ENCODE measurements at places on chromosomes 5 and 9.

DNA sequence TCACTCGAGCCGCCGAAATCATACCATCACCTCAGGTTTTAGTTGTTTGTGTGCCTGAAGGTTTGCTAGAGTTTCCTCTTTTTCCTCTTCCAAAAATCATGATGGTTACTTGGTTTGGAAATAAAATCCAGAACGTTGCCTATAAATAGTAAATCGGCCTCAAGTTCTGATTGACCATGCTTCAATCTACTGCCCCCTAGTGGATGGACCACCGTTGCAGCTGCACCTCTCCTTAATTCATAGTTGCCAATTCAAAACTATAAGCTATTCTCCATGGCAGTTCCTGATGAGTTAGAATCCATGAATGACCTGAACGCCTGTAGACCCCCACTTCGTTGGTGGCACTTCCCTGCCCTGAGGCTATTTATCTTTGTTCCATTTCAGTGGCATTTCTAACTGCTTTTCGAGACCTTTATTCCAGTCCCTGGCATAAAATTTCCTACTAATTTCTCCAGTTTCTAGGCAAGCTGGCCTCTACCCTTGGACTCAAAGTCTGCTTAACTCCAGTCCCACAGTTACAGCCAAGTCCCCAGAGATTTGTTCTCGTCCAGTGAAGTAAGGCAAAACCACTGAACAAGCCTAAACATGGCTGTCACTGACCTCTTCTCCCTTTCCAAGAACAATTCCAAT lies 422.6 kb downstream of the EFNA5 start:
- DNase-seq: peak; percentile 59

- peak; percentile 60 for DNase-seq
Measured at GRCh38 chr5:131163276-131164119, 1.6 kb downstream of the HINT1 start.

GRCh38 chr5:173328844-173329490 lies 753 bp upstream of the STC2 start:
- no peak for DNase-seq

- no peak for DNase-seq
Measured at GRCh38 chr5:126395198-126395597, 28.0 kb upstream of the GRAMD2B start.

DNA sequence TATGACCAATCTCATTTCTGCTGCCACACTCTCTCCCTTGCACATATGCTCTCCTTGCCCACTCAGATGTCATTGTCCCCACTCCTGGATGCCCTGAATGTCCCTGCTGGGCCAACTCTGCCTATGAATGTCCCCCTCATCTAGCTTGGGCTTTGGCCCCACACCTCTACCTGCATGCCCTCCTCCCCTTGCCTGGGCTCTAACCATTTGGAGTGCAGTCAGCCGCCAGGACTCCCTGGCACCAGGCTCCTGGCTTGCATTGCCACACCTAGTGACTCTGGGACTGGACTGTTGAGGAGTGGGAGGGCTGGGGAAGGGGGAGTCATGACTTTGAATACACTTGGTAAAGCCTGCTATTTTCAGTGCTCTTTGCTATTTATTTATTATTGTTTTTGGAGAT lies 41.6 kb upstream of the POMT1 start:
- DNase-seq: no peak

DNA sequence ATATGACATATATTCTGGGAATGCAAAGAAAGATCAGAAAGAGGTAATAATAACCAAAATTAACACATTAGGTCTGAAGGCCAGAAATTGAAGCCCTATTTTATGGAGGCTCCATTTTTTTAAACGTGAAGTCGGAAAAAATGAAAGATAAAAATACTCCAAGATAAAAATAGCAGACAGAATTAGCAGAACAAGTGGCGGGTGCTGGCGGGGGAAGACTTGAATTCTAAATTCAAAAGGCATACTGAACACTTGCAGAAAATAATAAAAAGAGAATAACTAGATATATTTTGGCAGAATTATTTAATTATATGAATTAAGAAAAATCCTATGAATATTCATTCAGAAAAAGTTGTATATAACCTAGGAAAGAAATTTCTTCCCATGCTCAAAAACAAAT lies 543.7 kb upstream of the ACO1 start:
- DNase-seq: no peak

GRCh38 chr5:6439588-6440550 lies 8.8 kb upstream of the UBE2QL1 start:
- DNase-seq: no peak

- DNase-seq: no peak
Measured at GRCh38 chr5:54719384-54720283, 202.1 kb downstream of the SNX18 start.

- no peak for DNase-seq
Measured at GRCh38 chr5:106545325-106545724, 1125.4 kb downstream of the EFNA5 start.

GRCh38 chr5:160486573-160486972 lies 64.9 kb downstream of the PTTG1 start:
- no peak for DNase-seq

DNA sequence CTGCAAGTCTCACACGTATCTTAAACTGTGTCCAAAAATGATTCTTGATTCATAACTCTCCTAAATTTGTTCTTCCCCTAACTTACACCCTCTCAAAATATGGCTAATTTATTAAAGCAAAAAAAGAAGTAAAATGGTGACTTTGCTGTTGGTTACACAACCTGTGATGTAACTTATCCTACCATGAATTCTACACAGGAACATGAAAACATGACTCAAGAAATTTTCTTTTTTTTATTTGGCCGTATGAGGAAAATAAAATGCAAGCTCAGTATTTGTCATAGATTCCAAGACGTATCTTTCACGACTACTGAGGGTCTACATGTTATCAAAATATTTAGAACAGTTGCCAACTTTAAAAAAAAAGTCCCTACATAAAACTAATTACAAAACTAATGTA lies 9.2 kb downstream of the LIFR start:
- DNase-seq: no peak

DNA sequence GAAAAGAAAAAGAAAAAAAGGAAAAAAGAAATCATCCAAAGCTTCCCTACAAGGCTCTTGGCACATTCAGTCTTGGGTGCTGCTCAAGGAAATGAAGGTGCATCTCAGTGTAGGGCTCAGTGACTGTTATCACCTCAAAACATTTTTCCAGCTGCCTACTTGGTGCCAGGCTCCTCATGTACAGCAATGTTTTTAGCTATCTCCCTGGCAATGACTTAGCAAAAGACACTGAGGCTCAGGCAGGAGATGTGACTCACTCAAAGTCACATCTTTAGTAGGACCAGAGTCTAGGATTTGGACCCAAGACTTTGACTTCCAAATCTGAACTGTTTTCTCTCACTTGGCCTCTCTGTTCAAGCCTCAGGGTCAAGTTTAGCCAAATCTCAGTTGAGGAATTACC lies 264.2 kb downstream of the CRB2 start:
- DNase-seq: no peak

DNA sequence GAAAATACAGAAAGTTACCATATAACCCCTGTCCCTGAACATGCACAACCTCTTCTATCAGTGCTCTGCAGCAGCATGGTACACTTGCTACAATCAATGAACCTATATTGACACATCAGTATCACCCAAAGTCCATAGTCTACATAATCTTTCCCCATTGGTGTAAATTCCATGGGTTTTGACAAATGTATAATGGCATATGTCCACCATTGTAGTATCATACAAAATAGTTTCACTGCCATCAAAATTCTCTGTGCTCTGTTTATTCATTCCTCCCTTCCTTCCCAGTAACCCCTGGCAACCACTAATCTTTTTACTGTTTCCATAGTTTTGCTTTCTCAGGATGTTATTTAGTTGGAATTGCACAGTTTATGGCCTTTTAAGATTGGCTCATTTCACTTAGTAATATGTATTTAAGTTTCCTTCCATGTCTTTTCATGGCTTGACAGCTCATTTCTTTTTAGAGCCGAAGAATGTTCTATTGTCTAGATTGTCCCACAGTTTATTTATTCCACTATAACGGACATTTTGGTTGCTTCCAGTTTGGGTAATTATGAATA lies 1707.0 kb downstream of the EFNA5 start:
- DNase-seq: no peak

DNA sequence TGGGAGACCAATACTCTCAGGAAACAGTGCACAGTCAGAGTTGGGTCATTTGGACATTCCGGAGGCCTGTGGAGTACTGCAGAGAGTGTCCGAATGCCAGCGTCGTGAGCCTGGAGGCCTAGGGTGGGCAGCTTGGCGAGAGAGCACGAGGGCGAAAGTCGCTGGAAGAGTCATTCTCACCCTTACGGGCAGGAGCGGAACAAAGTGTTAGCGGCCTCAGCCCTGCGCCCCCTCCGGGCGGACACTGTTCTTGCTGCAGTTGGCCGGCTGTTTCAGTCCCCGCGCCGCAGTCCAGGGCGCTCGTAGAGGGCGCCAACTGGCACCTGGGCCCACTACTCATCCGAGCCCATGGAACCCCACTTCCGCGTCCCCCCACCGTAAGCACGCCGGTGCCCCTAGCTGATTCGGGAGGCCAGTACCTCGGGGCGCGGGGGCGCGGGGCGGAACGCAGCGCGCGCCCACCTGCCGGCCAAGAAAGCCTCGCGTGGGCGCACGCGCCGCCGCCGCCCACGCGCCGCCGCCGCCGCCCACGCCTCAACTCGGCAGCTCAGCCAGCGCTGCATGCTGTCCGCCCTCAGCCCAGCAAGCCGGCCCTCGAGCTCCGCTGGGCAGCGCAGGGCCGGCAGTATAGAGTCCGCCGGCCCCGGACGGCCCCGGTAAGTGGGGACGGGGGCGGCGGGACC lies 99.7 kb upstream of the CCL21 start:
- DNase-seq: peak; percentile 15

GRCh38 chr9:88567870-88568269 lies 32.9 kb downstream of the NXNL2 start:
- no peak for DNase-seq

- no peak for DNase-seq
Measured at GRCh38 chr5:67283275-67283987, 86.8 kb upstream of the CD180 start.
